Colonic mucosa (tissue), 4 donors: ENCODE measurements at places on chromosomes 12 and 14. TPM values are rescaled to one million over a fixed set of nuclear protein-coding genes. Genes with fewer than 3 reads are reported as not detected.

The PKP2 gene
- total RNA-seq: 187 TPM

The ARHGEF25 gene
- total RNA-seq: 2.4 TPM

The FBXW8 gene
- 13.7 TPM for total RNA-seq

GRCh38 chr12:79217306-79217705 is 352.7 kb downstream of the SYT1 start:
- no peak for DNase-seq

DNA sequence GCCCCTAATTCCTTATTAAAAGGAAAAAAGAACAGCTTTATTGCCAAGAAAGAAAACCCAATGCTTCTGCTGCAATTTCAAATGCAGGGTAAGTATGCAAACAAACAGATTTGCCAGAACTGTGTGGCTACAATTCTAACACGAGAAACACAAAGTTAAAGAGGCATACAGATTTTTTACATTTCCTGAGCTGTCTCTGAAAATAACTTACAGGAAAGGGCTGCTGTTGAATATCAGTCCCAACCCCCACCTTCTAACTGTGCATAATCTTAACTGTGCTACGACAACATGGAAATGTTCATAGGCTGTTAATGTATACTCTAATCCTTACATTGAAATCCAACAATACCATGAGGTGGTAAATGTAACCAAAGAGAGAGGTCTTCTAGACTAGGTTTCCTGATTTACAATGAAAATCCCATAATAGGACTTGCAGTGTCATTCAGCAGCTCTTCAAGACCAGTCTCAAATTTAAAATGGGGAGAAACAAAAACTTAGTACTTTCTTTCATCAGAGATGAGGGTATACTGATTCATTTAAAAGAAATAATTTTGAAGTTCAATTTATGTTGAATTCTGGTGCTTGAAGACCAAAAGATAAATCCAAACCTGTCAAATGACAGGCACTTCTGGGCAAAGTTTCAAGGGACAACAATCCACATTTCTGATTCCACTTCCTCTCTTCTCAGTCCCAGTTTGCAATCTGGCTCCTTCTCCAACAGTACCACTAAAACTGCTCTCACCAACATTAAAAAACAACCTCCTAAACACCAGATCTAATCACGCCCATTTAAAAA is 14.4 kb downstream of the FGD6 start:
- no peak for DNase-seq

DNA sequence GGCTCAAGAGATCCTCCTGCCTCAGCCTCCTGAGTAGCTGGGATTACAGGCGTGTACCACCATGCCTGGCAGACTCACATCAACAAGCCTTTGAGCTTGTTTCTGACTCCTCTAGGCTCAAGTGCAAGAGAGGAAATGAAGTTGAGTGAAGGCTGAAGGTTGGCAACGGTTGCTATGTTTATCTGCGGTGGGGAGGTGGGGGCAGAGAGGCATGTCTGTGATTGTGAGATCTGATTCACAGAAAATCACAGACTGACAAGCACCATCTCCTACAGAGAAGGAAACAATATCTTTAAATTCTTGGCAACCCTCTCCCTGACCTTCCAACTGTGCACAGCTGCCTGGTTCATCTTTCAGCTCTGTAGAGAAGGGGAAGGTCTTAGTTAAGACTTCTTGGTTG is 22.1 kb upstream of the NINJ2 start:
- DNase-seq: peak; percentile 24

DNA sequence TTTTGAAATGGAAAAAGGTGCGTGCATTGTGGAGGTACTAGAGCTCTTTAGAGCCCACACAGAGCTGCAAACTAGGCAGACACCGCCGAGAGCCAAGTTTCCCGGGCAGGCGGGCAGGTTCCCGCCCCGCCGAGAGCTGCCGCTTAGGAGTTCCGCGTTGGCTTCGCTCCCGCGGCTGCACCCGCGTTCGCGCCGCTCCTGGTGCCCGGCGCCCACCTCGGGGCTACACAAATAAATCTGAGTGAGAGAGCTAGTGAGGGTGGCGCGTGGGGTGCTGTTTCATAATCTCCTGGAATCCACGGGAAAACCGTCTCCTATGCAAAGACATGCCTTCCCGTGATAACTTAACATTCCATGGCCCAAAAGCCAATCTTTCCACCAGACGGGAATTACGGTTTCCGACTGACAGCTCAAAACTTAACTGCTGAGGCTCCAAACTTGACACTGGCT is 645 bp downstream of the KITLG start:
- peak; percentile 67 for DNase-seq
